Thoracic aorta endothelial cell (primary cell): ENCODE measurements at places on chromosomes 5 and 9. TPM values are rescaled to one million over a fixed set of nuclear protein-coding genes. Genes with fewer than 3 reads are reported as not detected.

The SPIN1 gene
- total RNA-seq: 71.3 and 72.8 TPM in 2 replicates

The CCDC69 gene
- 8.4 and 14.6 TPM in 2 replicates for total RNA-seq

The STPG3 gene
- total RNA-seq: not detected in 2 replicates

The SYNPO gene
- total RNA-seq: 25.9 and 32.5 TPM in 2 replicates

The CTNND2 gene
- total RNA-seq: not detected in 2 replicates

The FGF18 gene
- 0.07 TPM in 1 of 2 replicates, not detected in the other for total RNA-seq

The TEX48 gene
- not detected in 2 replicates for total RNA-seq

The SNX30 gene
- total RNA-seq: 10.4 and 11.3 TPM in 2 replicates

The GFRA3 gene
- not detected in 2 replicates for total RNA-seq

The F12 gene
- 1.7 and 1.9 TPM in 2 replicates for total RNA-seq

The RMRP gene
- 17,175 and 23,866 TPM in 2 replicates for total RNA-seq

The TPPP gene
- total RNA-seq: under 0.01 and 0.36 TPM in 2 replicates

The PCDHGC4 gene
- 1.3 and 1.9 TPM in 2 replicates for total RNA-seq

The SLC6A18 gene
- not detected in 2 replicates for total RNA-seq

The BOD1 gene
- total RNA-seq: 52.5 and 59.0 TPM in 2 replicates

The MYMK gene
- not detected in 2 replicates for total RNA-seq

The CRB2 gene
- not detected in 2 replicates for total RNA-seq

The EIF4E1B gene
- total RNA-seq: not detected in 2 replicates

The FSD1L gene
- 9.3 and 10.5 TPM in 2 replicates for total RNA-seq

The GPR150 gene
- 0.27 and 0.29 TPM in 2 replicates for total RNA-seq

The CKS2 gene
- 179 and 250 TPM in 2 replicates for total RNA-seq

The EGR1 gene
- total RNA-seq: 0.79 and 0.80 TPM in 2 replicates

The CER1 gene
- total RNA-seq: not detected in 2 replicates

The ACOT12 gene
- total RNA-seq: not detected in 2 replicates

The PCDHGA5 gene
- total RNA-seq: 0.72 and 1.1 TPM in 2 replicates

The TJP2 gene
- total RNA-seq: 253 and 268 TPM in 2 replicates

The NTNG2 gene
- 0.07 and 0.13 TPM in 2 replicates for total RNA-seq

The PCDHB2 gene
- 0.66 and 0.72 TPM in 2 replicates for total RNA-seq

The IL4 gene
- total RNA-seq: not detected in 2 replicates

The SLC6A7 gene
- not detected in 2 replicates for total RNA-seq

The PDZD2 gene
- total RNA-seq: 1.7 and 4.0 TPM in 2 replicates

The THBS4 gene
- total RNA-seq: not detected in 2 replicates

The CDH12 gene
- total RNA-seq: 0.07 TPM in 1 of 2 replicates, not detected in the other

The SERF1B gene
- 26.3 and 39.6 TPM in 2 replicates for total RNA-seq

The SLCO6A1 gene
- total RNA-seq: not detected in 2 replicates

The DAB2 gene
- total RNA-seq: 186 and 237 TPM in 2 replicates

The TMEM174 gene
- not detected in 2 replicates for total RNA-seq

The RICTOR gene
- total RNA-seq: 79.1 and 118 TPM in 2 replicates

The ADAMTS16 gene
- not detected in 2 replicates for total RNA-seq

The ZBED3 gene
- 3.8 and 4.7 TPM in 2 replicates for total RNA-seq

The TMEM250 gene
- 37.8 and 47.4 TPM in 2 replicates for total RNA-seq

The FYB1 gene
- 0.07 and 0.13 TPM in 2 replicates for total RNA-seq

The QRFP gene
- not detected in 2 replicates for total RNA-seq

The C5 gene
- 3.4 and 4.0 TPM in 2 replicates for total RNA-seq

The FGF1 gene
- 0.07 TPM in 1 of 2 replicates, not detected in the other for total RNA-seq
